Lung (tissue), 17 donors: ENCODE measurements at places on chromosomes 11 and 22. TPM values are rescaled to one million over a fixed set of nuclear protein-coding genes. Genes with fewer than 3 reads are reported as not detected.

GRCh38 chr22:39207141-39208012 lies 37.4 kb downstream of the PDGFB start:
- H3K27ac ChIP-seq: no peak overlapping the region
- no peak overlapping the region for H3K4me3 ChIP-seq
- no peaks in the 10 kb centered on the region for H3K4me1 ChIP-seq
- no peaks in the 10 kb centered on the region for H3K36me3 ChIP-seq

DNA sequence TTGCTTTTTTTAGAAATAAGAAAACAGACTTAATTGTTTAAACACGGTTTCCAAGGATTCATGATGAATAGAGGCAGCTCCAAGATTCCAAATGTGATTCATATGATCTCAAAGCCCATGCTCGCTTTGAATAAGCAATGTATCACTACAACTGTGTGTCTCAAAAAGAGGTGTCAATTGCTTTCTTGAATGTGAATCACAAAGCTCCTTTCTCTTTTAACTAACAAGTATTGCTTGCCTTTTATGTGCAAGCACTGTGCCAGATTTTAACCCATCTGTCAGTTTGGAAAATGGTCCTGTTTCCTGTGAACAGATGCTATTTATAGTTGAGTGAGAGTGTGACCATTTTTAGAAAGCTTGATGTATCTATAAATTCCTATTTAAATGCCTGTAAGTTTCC lies 6.5 kb downstream of the OOSP1 start:
- H3K4me3 ChIP-seq: no peak overlapping the region
- H3K4me1 ChIP-seq: no peaks in the 10 kb centered on the region
- no peak overlapping the region for H3K27ac ChIP-seq
- H3K36me3 ChIP-seq: no peaks in the 10 kb centered on the region

- H3K4me3 ChIP-seq: no peak overlapping the region
- peaks cover 7% of the 10 kb centered on the region for H3K4me1 ChIP-seq
- peaks cover 34% of the 10 kb centered on the region for H3K36me3 ChIP-seq
- H3K27ac ChIP-seq: peak overlapping the region; percentile 56
These were observed 8.1 kb upstream of the CASTOR1 start for GRCh38 chr22:30297276-30297990.

DNA sequence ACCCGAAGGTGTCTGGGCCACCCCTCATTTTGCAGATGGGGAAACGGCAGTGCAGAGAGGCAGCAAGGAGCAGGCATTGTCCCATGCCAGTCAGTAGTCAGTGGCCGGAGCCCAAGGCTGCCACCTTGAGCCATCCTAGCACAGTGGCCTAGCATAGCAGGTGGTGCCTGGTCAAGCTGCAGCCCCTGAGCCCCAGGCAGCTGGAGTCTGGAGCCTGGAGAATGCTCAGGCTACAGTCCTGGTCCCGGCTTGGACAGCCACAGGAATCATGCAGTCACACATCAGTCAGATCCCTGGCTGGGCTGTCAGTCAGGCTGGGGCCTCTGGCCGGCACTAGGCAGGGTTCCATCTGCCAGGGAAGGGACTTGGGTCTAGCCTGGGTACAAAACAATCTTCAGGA lies 18.6 kb downstream of the KCNC1 start:
- DNase-seq: no peak
- no peak overlapping the region for H3K27ac ChIP-seq
- H3K27me3 ChIP-seq: no peaks in the 10 kb centered on the region

DNA sequence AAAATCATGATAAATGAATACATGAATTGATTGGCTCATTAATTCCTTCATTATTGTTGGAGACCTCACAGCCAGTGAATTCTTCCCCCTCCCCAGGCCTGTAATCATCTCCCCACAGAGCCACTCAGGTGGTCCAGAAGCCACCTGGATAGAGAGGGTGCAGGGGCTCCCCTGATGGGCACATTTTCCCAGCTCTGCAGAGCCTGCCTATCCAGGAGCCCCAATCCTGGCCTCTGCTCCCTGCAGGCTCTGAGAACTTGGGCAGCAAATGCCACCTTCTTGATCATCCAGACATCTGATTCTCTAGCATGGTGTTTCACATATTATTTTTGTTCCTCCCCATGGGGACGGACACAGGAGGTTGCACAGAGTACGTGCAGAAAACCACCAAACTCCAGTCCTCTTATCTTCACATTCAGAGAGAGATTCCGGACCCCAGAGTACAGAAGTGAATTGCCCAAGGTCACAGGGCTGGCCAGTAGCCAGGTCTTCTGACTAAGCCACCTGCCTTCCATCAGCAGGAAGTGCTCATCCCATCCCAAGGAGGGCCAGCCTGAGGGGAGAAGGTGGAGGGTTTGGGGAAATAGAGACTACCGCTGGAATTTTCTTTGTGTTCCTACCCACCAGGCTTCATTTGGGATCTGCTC lies 348.0 kb downstream of the BUD13 start:
- H3K27ac ChIP-seq: no peak overlapping the region
- no peaks in the 10 kb centered on the region for H3K27me3 ChIP-seq
- H3K36me3 ChIP-seq: no peaks in the 10 kb centered on the region
- no peaks in the 10 kb centered on the region for H3K4me1 ChIP-seq

DNA sequence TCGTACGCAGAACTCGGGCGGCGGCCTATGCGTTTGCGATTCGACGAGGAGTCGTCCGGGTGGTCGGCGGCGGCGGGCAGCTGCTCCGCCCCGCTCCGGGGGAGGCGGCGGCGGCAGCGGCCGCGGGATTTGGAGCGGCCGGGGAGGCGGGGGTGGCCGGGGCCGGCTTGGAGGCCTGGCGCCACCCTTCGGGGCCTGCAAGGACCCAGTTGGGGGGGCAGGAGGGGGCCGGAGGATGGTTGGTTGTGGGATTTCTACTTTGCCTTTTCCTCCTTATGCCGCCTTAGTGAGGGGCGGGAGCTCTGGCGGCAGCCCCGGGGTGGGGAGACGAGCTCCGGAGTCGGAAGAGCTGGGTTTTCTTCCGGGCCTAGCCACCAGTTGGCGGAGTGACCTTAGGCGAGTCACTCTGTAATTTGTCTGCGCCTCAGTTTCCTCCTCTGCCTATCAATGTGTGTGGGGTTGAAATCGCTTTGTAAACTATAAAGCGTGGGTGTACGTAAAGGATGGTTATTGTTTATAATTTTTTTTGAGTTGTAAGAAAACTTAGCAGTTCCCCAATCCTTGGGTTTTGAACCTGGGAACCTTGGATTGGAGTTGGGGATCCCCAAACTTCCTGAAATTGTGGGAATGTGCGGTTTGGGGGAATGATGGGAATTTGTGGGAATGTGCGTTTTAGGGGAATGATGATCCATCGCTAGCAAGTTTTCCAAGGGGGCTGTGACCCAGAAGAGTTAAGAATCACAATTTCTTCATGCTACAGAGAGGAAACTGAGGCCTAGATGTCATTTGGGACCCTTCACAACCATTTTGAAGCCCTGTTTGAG lies 679 bp downstream of the TUG1 start:
- peak; percentile 51 for DNase-seq
- peak overlapping the region; percentile 89 for H3K4me3 ChIP-seq
- no peaks in the 10 kb centered on the region for H3K27me3 ChIP-seq
- H3K27ac ChIP-seq: peak overlapping the region; percentile 98
- peaks cover 16% of the 10 kb centered on the region for H3K4me1 ChIP-seq

DNA sequence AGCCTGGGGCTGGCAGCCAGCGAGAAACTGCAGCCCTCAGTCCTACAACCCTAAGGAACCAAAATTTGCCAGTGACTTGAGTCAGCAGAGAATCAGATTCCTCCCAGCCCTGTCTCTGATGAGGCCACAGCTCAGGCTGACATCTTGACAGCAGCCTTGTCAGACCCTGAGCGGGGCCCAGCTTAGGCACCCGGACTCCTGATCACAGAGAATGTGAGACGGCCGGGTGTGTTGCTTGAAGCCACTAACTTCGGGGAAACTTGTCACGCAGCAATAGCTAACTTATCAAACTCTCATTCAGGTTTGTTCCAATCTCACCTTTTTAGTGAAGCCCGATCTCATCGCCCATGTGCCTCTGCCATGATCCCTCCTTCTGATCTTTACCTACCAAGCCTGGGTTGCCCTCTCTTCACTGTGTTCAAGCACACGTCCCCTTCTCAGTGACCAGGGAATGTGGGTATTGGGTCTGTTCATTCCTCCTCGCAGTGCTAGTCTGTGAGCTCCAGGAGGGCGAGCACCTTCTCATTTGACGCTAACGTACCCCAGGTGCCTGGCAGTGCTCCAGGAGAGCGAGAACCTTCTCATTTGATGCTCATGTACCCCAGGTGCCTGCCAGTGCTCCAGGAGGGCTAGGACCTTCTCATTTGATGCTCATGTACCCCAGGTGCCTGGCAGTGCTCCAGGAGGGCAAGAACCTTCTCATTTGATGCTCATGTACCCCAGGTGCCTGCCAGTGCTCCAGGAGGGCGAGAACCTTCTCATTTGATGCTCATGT lies 280.7 kb downstream of the BRD1 start:
- H3K27ac ChIP-seq: no peak overlapping the region
- peaks cover 3% of the 10 kb centered on the region for H3K27me3 ChIP-seq
- no peaks in the 10 kb centered on the region for H3K4me1 ChIP-seq
- H3K36me3 ChIP-seq: no peaks in the 10 kb centered on the region
- DNase-seq: no peak

DNA sequence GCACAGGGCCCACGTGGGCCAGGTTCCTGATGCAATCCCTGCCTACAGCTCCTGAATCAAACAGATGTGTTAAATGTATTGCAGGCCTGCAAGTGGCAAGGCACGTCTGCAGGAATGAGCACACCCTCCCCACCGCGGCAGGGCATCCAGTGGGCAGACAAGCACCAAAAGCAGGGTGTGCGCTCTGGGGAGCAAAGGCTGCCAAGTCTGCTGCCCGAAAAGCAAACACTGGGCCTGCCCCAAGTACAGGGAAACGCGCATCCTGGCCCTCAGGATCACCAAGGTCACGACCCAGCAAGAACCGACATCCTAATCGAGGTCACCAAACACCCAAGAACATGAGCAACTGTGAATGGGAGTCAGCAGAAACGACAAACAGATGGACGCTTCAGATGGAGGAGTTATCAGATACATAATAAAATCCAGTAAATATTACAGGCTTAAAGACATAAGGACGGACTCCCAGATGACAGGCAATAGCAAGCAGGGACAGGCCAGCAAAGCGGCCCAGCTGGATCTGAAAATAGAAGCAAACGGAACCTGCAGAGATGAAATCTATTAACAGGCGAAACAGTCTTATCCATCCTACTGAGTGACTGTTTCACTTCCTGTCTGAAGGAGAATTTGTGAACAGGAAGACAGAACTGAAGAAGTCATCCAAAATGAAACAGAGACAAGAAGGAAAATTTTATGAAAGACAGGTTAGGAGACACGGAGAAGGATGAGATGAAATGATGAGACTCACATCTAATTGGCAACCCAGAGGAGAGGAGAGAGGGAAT lies 26.7 kb downstream of the CARS1 start:
- no peak overlapping the region for H3K27ac ChIP-seq
- H3K4me3 ChIP-seq: no peak overlapping the region
- DNase-seq: no peak
- peaks cover 5% of the 10 kb centered on the region for H3K36me3 ChIP-seq
- no peaks in the 10 kb centered on the region for H3K27me3 ChIP-seq

GRCh38 chr11:2914455-2915195 lies 14.6 kb downstream of the PHLDA2 start:
- peaks cover 28% of the 10 kb centered on the region for H3K4me1 ChIP-seq
- no peak overlapping the region for H3K27ac ChIP-seq
- peaks cover 2% of the 10 kb centered on the region for H3K27me3 ChIP-seq
- DNase-seq: no peak
- H3K4me3 ChIP-seq: no peak overlapping the region

DNA sequence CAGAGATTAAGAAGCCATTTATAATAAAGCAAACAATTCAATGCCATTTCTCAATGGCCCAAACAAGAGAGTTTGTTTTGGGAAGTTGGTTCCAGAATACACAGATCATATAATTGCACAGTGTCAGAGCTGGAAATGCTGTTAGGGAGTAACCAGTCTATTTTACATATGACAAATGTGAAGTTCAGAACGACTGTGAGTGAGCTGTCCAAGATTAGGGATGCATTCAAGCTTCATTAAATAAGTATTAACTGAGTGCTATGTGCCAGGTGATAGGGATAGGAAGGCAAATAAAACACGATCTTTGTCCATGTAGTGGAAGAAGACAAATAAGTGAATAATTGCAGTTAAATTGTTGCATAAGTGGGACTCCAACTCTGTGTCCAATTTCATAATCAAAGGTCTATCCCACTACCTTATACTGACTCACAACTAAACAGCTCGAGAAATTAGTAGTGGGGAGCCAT lies 33.1 kb upstream of the PICALM start:
- H3K4me1 ChIP-seq: no peaks in the 10 kb centered on the region
- H3K27me3 ChIP-seq: no peaks in the 10 kb centered on the region
- DNase-seq: no peak
- H3K4me3 ChIP-seq: no peak overlapping the region

DNA sequence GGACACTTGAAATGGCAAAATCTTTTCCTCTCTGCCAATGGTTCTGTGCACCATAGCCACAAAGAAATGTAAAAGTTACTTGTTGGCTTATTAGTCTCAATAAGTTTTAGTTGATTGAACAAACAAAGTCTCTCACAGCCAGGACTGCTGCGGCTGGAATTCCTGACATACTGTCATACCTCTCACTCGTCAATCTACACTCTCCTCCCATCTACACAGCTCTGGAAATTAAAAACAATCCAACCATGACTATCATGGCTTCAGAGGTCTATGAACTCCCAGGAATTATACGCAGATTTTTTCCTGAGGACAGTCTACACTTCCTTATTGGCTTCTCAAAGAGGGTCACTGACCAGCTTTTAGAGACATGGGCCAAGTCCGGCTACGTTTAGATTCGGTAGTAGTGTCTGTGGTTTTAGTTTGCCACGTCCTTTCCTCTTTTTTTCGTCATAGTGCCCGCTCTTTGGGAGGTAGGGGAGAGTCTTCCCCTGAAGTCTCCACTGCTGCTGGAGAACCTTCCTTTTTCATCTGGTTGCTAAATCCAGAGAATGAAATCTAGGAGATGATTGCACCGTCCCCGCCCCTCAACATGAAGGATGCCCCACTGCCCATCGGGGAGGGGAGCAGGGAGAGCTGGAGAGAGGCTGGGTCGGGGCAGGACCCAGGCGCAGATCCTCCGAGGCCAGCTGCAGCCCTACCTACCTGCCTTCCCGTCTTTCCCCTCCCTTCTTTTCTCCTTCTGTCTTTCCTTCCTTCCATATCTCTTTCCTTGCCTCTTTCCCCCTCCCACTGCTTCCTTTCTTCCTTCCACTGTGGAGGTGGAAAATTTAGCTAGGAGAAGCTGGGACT lies 1.0 kb upstream of the PLEKHB1 start:
- no peak for DNase-seq
- no peaks in the 10 kb centered on the region for H3K4me1 ChIP-seq
- H3K4me3 ChIP-seq: no peak overlapping the region
- H3K36me3 ChIP-seq: no peaks in the 10 kb centered on the region
- H3K27ac ChIP-seq: no peak overlapping the region
- no peaks in the 10 kb centered on the region for H3K27me3 ChIP-seq

Gene OR4A16
- total RNA-seq: not detected

Gene OR56A1
- 0.09 TPM for total RNA-seq

Gene MUC2
- 0.03 TPM for total RNA-seq
